ENCODE measurements at places on chromosomes 13 and 19.

- DNase-seq = no peak
Measured at GRCh38 chr13:91228940-91229339, 118.5 kb upstream of the MIR17HG start.

- DNase-seq = peak; percentile 87
Measured at GRCh38 chr13:98761126-98761985, 8.9 kb upstream of the SLC15A1 start.

GRCh38 chr19:43777163-43777695 lies 3.5 kb downstream of the KCNN4 start:
- peak; percentile 38 for DNase-seq

DNA sequence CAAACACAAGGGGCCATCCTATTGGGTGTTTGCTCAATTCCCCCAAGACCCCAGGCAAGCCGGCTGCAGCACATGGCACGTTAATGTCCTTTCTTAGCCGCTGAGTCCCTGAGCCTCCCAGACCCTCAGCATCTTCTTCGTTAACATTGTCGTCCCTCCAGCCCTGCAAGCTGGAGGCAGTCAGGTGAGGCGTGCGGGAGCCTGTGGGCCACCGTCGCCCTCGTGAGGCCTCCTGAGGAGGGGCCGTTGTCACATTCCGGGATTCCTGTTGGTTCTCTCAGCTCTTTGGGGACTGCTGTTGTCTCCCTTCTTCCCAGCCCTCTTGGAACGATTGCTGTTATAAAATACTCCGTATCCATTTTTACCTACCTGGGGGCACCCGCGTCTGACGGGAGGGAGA lies 140.6 kb downstream of the KDM4B start:
- DNase-seq = no peak

GRCh38 chr13:32202268-32202667 lies 112.9 kb downstream of the ZAR1L start:
- DNase-seq = no peak

- peak; percentile 82 for DNase-seq
Measured at GRCh38 chr19:49217382-49217781, 59.8 kb downstream of the TRPM4 start.

DNA sequence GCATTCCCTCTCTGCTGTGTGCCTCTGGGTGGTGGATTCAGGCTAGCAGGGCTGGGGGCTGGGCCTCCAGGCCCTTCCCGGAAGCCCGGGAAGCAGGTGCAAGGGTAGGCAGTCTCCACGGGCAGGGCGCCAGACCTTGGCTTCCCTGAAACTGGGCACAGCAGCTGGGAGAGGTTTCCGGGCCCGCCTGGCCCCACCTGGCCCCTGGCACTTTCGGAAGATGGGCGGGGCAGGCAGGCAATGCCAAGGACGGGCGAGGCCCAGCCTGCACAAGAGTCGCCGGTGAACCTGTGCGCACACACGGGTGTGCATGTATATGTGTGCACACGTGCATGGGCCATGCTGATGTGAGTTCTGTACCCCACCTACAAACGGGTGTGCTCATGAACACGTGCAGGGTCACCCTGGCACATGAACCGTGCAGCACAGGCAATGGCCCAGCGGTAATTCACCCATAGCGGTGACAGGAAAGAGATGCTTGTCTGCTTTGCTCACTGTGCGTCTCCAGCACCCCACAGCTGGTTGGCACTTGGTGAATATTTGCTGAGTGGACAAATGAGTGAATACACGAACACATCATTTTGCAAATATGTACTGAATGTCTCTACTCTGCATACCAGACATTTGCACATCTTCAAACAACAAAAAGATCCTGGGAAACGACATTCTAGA lies 15.3 kb downstream of the GADD45B start:
- DNase-seq = peak; percentile 97

DNA sequence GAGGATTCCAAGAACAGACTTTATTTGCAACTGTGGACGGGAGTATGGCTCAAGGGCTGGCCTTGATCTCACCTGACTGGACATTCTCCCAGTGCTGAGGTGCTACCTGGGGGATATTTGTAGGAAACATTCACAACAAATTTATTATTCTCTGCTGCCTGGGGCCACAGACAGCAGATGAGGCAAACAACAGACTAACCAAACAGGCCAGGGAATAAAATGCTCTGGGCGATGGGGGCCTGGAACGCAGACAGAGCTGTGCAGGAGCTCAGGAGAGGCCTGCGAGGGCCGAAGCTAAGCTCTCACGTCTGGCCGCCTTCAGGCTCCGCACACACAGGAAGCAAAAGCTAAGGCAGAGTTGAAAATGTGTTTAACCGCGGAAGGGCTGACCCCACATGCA lies 7.8 kb downstream of the PLPP2 start:
- DNase-seq = no peak

DNA sequence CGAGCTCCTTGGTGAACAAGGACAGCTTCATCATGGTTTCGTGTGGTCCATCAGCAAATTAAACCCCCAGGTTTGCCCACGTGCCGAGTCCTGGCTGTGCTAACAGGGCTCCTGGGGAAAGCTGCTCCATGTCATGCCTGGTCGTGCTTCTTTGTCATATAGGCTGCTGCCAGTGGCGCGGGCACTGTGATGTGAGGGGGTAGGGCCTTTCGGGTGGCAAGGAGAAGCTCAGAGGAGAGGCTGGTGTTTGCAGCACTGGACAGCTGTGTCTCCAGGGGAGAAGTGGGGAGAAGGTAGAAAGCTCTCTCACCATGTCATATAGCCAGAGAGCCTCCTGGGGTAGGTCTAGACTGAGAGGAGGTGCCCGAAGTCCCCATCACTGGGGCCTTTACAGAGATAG lies 13.3 kb downstream of the VSTM2B start:
- DNase-seq = no peak

DNA sequence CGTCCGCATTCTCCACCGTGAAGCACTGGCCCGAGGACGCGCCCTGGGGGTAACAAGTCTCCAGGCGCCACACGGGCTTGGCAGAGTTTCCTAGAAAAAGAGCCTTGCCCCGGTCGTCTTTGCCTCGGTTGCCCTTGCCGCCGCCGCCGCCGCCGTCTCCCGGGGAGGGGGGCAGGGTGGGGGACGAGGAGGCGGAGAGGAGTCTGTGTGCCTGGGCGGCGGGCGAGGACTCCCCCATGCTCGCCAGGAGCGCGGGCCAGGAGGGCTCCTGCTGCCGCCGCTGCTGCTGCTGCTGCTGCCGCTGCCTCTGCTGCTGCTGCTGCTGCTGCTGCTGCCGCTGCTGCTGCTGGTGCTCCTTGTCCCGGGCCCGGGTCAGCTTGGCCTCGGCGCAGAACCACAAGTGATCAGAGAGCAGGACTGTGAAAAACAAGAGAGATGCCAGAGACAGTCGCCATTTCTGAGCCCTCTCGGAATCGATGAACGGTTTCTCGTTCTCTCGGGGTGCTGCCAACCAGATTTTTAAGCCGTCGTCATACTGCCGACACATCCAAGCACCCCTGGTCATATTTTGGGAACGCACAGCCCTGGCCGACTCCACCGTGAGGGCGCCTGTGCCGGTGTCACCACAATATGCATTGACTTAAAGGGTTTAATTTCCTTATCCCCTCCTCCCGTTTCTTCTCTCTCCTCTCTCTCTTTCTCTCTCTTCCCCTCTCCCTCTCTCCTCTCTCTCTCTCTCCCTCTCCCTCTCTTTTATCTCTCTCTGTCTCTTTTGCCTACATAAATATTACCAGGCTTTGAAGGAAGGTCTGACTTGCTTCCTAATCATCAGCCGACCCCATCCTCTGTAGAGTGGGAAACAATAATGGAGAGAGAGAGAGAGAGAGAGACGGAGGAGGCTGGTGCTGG lies 349.1 kb downstream of the LIG4 start:
- DNase-seq = peak; percentile 48

- no peak for DNase-seq
Measured at GRCh38 chr13:69619651-69620050, 488.0 kb upstream of the ATXN8OS start.

- DNase-seq = peak; percentile 21
Measured at GRCh38 chr13:49749848-49750247, 42.6 kb downstream of the KPNA3 start.

DNA sequence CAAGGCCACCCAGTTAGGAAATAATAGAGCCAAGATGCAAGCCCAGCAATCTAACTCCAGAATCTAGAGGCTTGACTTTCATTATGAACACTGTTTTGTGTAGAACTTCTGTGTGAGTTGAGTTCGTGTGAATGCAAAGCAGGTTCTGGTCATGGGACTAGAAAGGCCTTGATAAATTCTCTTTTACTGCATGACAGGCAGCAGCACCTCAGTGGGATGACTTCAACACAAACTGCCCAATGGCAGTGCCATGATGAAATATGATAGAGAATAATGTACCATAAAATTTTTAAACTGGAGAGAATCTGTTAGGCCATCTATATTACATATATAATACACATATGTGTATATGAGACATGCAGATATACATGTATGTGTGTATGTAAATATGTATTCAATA lies 214.5 kb downstream of the KLF5 start:
- no peak for DNase-seq

- no peak for DNase-seq
Measured at GRCh38 chr19:16618248-16618647, 9.8 kb downstream of the MED26 start.

- no peak for DNase-seq
Measured at GRCh38 chr19:1833540-1833939, 14.7 kb downstream of the REXO1 start.

DNA sequence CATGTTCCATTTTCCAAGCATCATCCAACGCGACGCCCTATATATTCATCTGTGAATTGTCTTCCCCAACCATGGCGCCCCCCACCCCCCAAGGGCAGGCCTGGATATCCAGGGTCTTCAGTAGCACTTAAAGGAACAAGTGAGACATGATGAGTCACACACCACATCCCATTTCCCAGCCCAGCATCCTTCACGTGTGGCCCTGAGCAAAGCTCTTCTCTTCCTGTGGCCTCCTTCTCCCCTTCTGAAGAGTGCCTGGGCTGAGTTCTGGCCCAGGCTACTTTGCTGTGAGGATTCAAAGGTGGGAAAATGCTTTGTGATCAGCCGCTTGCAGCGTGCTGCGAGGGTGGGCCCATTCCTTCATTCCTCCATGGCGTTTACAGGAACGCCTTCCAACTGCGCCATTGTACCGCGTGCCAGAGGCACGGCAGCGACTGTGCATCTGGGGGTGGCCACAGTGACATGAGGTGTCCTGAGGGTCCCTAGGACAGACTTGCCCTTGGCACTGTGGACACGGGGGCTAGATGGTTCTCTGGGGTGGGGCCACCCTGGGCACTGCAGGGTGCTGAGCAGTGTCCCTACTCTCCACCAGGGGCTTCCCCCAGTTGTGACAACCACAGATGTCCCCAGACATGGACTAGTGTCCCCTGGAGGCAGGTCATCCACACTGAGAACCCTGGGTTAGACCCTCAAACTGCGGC lies 11.7 kb downstream of the PLIN4 start:
- peak; percentile 69 for DNase-seq

- no peak for DNase-seq
Measured at GRCh38 chr19:54572696-54573311, 786 bp upstream of the LILRA2 start.

- no peak for DNase-seq
Measured at GRCh38 chr19:53034054-53034453, 10.5 kb upstream of the ERVV-2 start.

GRCh38 chr19:2494447-2495129 lies 18.7 kb downstream of the GADD45B start:
- peak; percentile 85 for DNase-seq

DNA sequence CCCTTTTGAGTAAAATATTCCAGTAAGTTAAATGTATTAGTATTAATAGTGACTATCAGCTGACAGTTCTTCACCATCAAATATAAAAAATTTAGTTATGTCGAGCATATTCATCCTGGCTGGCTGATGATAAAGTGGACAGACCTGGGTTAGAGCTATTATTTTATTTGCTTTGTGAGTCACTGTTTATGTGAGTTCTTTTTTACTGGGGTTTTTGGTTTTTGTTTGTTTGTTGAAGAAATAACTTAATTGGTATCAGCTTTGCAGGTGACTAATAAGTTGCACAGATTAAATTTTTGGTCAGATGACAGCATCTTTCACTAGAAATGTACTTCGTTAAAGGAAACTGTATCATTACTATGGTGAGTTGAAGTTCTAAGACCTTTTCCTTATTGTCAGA lies 224.7 kb downstream of the GGACT start:
- peak; percentile 35 for DNase-seq

GRCh38 chr19:4911786-4912672 lies 2.7 kb downstream of the UHRF1 start:
- peak; percentile 100 for DNase-seq

- peak; percentile 67 for DNase-seq
Measured at GRCh38 chr19:289651-290371, 1.4 kb downstream of the PLPP2 start.
